ENCODE measurements at places on chromosomes 2 and 18. TPM values are rescaled to one million over a fixed set of nuclear protein-coding genes. Genes with fewer than 3 reads are reported as not detected.

The TDRD15 gene
- not detected for total RNA-seq

DNA sequence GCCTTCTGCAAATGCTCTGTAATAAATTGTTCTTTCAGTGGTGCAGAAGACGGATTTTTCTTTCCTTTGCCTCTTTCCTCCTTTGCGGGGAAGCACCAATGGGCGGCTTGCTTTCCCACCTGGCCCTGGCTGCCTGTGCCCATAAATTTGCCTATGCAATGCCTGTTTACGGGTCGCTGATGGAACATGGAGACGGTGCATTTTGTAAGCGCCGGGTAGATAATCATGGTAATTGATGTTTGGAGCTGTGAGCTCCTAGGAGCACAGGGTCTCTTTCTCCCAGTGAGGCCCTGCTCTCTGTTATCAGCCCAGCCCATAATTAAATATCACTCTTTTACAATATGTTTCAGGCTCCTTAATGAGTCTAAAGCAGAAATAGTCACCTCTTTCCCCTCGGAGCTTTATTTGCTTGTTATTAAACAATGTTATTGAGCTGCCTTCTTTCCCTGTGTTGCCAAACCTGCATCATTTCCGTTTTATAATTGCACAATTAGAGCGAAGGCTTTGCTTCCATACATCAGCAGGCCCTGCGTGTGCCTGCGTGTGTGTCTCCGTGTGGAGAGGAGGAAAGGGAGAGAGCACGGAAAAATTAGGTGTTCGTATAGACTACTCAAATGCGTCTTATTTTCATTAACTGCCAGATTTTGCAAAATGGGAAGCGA, 437.4 kb upstream of the POU3F3 start:
- DNase-seq = no peak

The COL3A1 gene
- 305 TPM for total RNA-seq

The GPR45 gene
- total RNA-seq = not detected

GRCh38 chr2:63737081-63737751, 104.5 kb upstream of the UGP2 start:
- no peak for DNase-seq

The GPR39 gene
- total RNA-seq = 0.29 TPM

Measured in left cardiac atrium (tissue), 4 donors.